Cortex of kidney (tissue), 1 donor: ENCODE measurements at places on chromosomes 16 and 17.

GRCh38 chr17:64458756-64459155 is 9.8 kb downstream of the MILR1 start:
- no peak for DNase-seq

DNA sequence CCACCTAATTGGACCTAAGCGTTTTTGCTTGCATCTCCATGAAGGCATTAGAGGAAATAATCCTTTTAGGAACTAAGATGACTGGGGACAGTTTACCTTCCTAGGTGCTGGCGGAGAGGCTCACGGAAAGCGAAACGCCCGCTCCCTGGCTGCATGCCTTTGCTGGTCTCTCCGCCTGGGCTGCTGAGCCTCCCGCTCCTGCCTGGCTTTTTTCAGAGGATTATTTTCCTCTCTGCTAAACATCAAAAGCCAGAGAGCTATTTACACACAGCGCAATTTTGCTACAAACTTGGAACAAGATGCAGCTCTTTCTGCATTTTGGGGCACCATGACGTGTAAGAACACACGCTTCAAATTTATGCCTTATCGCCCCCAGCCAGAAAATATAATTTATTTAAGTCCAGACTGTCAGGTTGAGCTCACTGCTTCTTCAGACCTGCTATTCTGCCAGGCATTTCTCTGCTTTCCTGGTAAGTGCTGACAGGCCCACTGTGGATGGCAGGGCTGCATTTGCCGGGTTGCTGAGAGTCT is 124.4 kb downstream of the SPACA3 start:
- no peak for DNase-seq

DNA sequence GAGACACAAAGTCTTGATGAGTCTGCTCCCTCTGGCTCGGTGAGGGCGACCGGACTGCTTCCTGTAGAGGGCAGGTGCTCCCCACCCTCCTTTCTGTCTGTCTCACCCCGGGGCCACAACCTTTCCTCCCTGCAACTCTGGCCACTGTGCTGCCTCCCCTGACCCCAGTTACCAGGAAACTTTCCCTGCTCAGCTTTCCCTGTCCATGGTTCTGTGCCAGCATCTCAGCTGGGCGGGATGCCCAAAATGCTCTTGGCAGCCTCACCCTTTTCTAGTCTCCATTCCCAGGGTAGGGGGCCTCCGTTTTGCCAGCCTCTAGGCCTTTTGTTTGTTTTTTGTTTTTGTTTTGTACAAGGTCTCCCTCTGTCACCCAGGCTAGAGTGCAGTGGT is 1.4 kb downstream of the PLD2 start:
- DNase-seq = no peak

DNA sequence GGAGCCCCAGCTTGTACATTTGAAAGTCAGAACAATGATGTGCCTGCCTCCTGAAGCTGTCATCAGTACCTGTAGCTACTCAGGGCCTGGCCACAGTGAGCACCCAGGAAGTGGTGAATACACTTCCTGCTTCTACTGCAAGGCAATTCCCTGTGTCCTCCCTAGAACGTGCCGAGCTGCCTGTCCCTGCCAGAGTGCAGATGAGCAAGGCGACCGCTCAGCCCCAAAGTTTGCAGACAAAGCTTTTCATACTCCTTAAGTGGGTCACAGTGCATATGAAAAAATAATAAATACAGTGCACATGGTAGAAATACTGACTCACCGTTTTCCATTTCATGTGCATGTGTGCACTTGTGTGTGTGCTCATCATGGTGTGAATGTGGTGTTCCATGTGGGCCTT is 77.3 kb downstream of the MPRIP start:
- no peak for DNase-seq

GRCh38 chr17:18108401-18109312 is at the start of gene MYO15A:
MYO15A (plus strand) TSS chr17:18108756; CDS start chr17:18118801, 10,045 bp downstream.
- no peak for DNase-seq

- DNase-seq = no peak
These were observed 225.5 kb downstream of the LGALS9B start for GRCh38 chr17:20241855-20242254.

- DNase-seq = no peak
These were observed 7.7 kb downstream of the MED1 start for GRCh38 chr17:39443326-39443725.

DNA sequence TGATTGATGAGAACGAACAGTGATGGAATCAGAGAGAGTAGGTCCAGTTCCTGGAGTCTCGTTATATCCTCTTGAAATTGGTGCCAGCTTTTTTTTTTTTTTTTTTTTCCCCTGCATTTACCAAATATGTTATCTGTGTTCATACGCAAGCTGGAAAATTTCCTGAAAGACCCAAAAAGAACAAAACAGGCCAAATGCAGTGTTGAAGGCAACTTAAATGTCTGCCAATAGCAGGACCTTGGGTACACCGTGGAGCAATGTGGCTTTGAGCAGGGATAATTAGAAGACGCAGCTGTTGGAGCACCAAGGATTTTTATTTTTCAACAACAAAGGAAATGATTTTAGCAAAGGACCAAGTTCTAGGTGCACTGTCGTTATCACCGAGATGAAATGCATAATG is 105.0 kb downstream of the ABCC6 start:
- no peak for DNase-seq

- DNase-seq = no peak
These were observed 50.3 kb upstream of the TBX2 start for GRCh38 chr17:61349350-61349749.

DNA sequence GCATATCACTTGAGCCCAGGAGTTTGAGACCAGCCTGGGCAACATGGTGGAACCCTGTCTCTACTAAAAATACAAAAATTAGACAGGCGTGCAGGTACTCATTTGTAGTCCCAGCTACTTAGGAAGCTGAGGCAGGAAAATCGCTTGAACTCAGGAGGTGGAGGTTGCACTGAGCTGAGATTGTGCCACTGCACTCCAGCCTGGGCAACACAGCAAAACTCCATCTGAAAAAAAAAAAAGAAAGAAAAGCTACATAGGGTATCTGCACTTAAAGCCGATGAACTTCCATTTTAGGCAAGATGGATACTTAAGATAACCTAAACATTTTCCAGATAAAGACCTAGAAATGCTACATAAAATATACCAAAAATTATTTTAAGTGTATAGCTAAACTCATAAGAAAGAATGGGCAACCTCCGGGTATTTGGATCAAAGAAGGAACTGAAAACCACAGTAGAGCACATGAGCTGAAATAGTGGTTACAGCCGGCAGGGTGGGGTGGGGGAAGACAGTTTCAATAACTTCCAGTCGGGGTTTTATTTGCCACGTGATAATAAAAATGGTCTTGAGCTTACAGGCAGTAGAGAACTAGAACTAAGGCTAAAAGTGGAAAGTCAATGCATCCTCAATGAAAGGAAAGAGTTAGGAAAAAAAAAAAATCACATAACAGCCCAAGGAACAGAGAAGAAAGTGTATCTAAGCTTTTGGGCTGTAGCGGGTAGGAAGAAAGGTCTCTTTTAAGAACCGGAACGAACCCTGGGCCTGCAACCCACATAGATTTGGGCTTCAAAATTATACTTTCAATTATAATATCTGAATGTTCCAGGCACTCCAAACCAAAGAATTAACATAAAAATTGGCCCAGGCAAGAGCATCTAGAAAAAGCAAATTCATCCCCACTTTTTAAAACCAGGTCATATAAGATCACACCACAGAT is 53.1 kb downstream of the CFDP1 start:
- no peak for DNase-seq
